Heart left ventricle (tissue), 16 donors: ENCODE measurements at places on chromosomes 7 and 10.

DNA sequence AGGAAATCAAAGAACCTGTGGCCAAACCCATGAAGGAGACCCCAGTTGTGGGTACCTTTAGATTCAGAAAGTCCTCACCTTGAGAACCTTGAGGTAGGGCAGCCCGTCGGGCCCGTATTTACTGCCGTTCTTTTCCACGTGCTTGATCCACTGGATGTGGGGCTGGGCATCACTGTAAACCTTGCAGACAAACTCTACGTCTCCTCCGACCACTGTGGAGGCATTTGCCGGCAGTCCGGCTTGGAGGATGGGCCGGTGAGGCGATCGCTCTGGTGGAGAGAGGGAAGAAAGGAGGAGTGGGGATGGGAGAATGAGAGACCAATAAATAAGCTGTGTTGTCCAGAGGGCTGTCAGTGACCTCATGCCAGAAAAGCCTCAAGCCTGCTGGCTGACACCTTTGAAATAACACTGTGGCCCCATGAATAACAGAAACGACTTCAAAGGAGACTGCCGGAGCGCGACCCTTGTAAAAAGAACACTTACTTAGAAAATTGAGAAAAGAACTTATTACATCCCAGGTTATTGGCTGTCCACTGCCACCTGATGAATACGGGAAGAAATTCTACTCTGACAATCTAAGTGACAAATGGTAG lies 78.2 kb downstream of the FGFR2 start:
- DNase-seq, result no peak

GRCh38 chr7:2062648-2063047 lies 170.1 kb downstream of the MAD1L1 start:
- no peak for DNase-seq

DNA sequence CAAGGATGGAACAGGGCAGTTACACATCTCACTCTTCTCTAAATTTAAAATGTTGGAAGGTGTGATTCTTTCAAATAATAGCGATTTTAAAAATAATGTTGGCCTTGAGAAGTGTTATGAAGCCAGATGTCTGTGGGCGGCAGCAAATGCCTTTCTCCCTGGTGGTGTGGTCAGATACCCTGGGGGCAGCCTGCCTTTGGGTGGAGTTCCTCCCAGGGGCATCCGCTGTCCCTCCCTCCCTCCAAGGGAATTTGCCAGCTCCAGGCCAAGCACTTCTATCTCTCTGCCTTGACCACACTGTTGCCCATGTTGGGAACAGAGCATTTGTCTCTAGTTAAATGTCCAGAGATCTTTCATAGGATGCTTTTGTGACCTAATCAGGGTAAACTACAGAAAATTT lies 121.4 kb downstream of the POU6F2 start:
- DNase-seq, result no peak

- DNase-seq, result no peak
These were observed 38.5 kb downstream of the BNIP3 start for GRCh38 chr10:131943021-131943814.

DNA sequence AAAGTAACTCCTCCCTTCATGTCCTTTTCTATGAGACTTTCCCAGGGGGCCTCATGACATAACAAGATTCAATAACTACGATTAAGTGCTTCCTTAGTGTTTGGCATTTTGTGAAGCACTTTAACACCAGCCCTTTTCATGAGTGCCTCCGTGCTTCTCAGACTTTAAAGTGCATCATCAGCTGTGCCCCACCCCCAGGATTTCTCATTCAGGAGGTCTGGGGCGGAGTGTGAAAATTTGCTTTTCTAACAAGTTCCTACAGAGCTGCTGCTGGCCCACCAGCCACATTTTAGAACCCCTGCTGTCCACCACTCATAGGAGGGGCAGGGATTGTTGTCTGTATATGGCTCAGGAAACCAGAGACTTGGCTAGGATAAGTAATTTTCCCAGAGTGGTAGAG lies 445.3 kb downstream of the LRMDA start:
- DNase-seq, result no peak

- no peak for DNase-seq
These were observed 493.8 kb upstream of the MGMT start for GRCh38 chr10:128973221-128973620.

- DNase-seq, result no peak
These were observed 3.8 kb upstream of the DUSP5 start for GRCh38 chr10:110493832-110494426.

DNA sequence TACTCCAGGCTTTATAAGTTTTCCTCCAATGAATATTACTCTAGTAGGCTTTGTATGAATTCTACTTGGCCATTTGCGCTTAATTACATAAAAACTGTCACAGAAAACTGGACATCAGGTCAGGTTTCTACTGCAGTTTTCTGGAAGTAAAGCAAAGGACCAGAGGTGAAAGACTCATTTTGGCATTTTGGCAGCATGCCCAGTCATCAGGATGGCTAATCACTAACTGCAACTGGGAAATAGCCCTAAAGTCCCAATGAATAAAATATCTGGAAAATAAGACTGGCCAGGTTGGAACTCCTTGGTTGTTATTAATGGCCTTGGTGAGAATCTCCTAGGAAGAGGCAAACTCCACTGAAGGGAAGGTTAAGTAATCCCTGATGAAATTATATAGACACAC lies 75.5 kb downstream of the COPG2 start:
- DNase-seq, result no peak

GRCh38 chr7:44636041-44636584 lies 29.7 kb downstream of the OGDH start:
- DNase-seq, result no peak

DNA sequence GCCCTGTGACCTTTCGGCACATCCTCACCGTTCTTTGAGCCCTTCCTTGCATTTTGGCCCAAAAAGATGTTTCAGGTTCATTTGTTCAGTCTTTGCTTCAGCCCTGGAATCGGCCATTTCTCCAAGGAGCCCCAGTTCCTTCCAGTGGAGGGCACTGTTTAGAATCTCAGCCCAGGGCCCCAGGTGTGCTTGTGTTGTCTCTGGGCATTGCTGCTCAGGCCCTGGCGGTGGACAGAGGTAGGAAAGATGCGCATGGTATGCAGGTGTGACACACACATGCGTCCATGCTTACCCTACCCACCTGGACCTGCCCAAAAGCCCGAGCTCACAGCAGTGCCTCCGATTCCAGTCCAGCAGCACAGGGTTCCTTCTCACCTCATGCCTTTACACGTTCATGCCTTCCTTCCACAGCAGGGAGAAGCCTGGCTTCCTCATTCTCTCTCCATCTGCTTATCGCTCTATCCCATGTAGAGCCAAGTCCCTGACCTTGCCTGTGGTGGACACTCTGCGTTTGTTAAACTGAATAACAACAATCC lies 70.6 kb downstream of the LHPP start:
- no peak for DNase-seq

DNA sequence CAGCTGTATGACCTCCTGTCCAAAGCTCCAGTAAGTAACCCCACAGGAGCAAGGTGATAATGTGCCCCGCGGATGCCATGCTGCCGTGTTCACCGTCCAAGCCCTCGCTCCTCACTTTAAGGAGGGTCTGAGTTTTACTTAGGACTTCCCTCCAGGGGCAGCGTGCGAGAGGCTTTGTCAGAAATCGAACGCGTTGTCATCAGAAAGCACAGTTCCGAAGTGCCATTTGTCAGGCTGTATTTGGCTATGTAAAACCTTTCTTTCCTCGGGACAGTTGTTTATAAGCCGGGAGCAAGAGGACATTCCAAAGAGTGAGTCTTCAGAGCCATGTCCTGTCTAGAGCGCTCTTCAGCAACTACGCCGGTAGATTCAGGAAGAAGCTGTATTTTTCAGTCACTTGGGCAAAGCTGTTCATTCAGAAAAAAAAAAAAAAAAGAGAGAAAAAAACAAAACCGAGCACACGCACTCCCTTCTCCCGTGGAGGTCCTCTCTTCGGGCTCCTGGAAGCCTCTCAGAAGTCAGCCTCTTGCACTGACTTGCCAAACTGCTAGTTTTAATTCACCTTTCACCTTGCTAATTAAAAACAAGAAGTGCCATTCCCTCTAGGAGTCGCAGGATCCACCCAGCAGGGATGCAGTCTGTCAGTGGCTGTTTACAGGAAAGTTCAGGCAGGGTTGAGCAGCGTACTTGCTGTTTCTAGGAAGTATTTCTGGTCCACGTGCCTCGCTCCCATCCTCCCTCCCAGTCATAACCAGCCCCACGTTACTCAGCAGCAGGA lies at the start of gene SEMA3E:
SEMA3E (minus strand) TSS at position 676 of the 778 bp plus-strand sequence.
- no peak for DNase-seq

DNA sequence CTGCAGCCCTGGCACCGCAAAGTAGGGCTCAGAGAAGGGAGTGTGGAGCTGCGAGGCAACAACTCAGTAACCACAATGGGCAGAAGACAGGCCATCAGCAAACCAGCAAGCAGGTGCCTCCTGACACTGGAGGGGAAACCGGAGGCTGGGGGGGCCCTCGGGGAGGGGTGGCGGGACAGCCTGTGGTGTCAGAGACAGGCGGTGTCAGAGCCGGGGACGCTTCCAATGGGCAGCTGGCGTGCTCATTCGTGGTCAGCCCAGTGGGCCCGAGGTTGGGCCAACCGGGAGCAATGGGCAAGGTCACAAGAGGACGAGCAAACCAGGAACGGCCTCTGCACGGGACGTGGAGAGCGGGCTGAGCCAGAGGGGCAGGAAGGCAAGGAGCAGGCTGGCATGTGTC lies 158.1 kb downstream of the MAD1L1 start:
- DNase-seq, result no peak

- no peak for DNase-seq
These were observed 244.5 kb upstream of the MYO3A start for GRCh38 chr10:25689346-25690100.

GRCh38 chr10:11824376-11824775 lies 1.2 kb downstream of the PROSER2 start:
- no peak for DNase-seq

DNA sequence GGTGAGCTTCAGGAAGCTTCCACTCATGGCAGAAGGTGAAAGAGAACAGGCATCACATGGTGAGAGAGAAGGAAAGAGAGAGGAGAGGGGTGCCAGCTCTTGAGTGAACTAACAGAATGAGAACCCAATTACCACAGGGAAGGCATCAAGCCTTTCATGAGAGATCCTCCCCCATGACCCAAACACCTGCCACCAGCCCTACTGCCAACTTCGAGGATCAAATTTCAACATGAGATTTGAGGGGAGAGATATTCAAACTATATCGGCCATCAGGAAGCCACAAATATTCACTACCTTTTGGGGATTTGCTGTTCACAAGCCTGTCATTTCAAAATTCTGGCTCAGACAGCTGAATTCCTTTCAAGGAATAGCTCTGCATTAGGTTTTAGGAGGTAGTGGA lies 39.9 kb upstream of the SMNDC1 start:
- no peak for DNase-seq

DNA sequence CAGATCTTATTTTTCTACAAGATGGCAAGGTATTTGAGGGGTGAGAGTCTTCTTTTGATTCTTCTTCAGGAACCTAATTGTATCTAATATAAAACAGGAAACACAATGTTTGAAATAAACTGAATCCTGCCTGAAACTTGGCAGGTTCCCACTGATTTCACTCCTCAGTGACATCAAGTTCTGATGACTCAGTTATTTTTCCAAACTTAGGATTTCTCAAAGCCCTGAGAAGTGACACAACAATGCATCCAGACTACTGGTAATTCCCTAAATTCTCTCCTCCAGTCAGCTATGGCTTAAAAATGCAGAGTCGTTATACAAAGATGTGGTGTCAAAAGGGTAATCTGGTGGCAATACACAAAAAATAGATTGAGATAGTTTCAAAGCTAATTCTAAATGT lies 80.9 kb downstream of the ABLIM1 start:
- DNase-seq, result no peak

DNA sequence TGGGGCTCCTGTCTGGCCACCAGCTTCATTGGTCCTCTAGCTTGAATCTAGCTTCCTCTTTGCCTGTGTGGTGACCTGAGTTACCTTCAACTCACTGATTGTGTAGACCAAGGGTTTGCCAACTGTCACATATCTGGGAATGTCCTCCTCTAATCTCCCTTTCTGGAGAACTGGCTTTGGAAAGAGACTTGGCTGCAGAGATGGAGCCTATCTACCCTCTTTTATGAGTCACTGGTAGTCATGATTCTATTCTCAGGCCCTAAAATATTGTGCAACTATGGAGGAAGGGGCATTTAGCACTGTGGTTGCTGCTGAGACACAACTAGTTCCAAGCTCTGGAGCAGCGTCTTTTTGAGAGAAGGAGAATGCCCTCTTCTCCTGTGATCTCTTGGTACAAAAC lies 691.3 kb downstream of the KCNMA1 start:
- DNase-seq, result no peak

- DNase-seq, result no peak
These were observed 75.3 kb upstream of the DNAAF5 start for GRCh38 chr7:651032-651728.

GRCh38 chr7:155188821-155189581 lies 108.7 kb upstream of the INSIG1 start:
- no peak for DNase-seq
